ENCODE measurements at places on chromosomes 1 and 21.

DNA sequence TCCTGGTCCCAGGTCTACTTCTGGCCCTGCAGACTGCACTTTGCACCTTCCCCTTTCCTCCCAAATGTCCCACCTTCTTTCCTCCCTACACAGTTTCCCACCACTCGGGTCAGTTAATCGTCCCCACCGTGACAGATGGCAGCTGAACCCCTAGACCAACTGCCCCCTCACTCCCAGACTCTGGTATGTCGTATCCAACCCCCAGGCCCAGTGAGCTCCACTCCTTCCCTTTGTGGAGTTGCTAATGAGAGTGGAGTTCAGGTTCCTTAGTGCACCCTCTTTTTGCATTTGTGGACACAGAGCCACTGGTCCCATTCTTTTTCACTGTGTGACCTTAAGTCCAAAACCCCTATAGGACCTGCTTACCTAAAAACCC, 1.8 kb downstream of the MAN1C1 start:
- no peak for DNase-seq

- no peak for DNase-seq
Observed at GRCh38 chr1:31793586-31794285, 22.1 kb downstream of the SPOCD1 start.

DNA sequence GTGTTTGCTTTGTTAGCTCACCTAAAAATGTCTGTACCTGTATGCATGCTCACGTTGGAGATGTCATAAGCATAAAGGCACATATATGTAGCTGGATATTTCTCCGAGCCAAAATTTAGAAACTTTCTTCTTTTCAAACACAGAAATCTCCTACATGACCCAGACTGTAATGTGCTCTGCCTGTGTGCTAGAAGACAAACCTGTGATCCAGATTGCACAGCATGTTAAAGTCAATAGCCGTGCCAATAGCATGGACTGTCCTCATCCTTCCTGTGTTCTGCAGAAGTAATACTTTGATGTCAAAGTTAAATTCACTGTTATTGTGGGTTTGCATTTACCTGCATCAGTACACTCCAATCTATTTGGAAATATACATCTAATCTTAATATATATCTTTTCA, 346.2 kb upstream of the ZRANB2 start:
- no peak for DNase-seq

- no peak for DNase-seq
Observed at GRCh38 chr1:230750576-230750975, 3.4 kb downstream of the CAPN9 start.

- no peak for DNase-seq
Observed at GRCh38 chr1:233544304-233544703, 69.6 kb upstream of the KCNK1 start.

GRCh38 chr1:161114556-161114955, 3.3 kb downstream of the PFDN2 start:
- DNase-seq, result no peak
